ENCODE measurements at places on chromosomes 7 and 10.

DNA sequence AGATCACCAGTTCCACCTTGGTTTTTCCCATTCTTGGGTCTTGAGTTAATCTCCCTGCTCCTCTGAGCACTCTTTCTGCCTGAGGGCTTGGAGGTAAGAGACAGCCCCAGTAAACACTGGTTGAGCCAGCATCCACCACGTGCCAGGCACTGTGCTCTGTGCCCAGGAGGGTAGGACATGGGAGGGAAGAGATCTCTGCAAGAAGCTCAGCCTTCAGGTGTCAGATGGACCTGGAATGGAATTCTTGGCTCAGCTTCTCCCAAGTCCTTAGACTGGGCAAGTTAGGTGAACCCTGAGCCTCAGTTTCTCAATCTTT, 2.5 kb downstream of the ZYX start:
- no peak for DNase-seq

DNA sequence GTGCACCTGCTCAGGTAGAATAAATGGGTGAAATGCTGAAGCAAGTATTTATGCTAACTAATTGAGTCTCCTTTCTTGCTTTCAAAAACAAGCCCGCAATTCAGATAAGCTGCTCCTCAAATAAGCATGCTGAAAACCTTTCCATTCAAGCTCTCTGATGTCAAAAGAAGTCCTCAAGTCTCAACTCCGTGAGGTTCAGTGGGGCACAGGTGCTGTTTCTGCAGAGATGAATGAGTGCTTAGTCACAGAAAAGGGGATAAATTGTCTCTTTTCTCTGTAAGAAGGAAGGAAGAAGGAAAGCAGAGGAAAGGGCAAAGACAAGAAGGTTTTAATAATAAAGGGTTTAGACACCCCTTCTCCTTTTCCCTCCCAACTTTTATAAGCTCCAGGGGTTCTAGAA, 229.8 kb upstream of the NPY start:
- DNase-seq, result no peak

- DNase-seq, result no peak
Measured at GRCh38 chr10:131736321-131736980, 164.4 kb upstream of the PPP2R2D start.

DNA sequence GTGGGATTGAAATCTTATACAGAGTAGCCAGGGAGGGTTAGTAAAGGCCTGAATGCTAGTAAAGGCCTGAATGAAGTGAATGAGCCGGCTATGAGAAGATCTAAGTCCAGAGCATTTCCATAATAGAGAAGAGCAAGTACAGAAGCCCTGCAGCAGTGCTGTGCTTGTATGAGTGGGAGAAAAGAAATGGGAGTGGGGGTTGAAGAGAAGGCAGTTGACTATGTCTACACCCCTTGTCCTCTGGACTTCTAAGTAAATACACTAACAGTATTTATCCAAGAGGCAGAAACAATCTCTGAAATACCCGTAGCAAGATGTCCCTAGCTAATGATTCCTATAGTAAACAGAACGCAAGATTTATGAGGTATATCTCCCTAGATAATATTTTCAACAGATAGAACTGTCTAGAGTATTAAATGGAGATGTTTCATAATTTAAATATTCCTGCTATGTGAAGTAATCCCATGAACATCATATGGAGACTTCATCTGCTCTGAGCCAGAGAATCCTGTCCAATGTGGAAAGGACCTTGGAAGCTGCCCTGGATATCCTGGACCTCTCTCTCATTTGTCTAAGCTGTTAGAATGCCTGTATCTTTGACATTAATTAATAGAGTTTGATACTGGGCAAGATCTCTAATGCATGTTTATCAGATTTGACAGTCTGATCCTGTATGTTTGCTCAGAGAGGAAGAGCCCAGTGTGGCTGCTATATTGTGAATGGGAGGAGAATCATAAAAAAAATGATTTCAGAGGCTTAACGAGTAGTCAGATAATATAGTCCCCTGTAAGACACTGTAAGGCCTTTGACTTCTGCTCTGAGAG, 171.6 kb downstream of the LRRN3 start:
- DNase-seq, result no peak

GRCh38 chr10:63702092-63702491, 180.9 kb downstream of the REEP3 start:
- no peak for DNase-seq

GRCh38 chr10:5484205-5484604, 15.2 kb downstream of the CALML5 start:
- no peak for DNase-seq

DNA sequence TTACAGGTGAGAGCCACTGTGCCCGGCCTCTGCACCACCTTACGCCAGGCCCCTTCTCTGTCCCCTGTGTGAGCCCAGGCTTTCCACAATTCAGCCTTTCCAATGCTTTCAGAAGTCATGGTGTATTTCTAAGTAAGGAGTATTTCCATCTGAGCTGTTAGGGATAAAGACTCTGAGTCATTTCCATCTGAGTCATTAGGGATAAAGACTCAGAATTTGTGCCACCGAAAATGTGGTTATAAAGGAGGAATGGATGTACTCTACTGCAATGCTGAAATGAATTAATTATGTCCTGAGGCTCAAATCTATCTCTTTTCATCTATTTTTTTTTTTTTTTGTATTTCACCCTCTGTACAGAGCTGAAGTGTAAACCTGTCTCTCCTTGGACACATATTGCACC, 84.0 kb downstream of the GATA3 start:
- no peak for DNase-seq

Measured in stimulated activated CD8-positive, alpha-beta memory T cell treated with anti-CD3 and anti-CD28 coated beads, Interleukin-7, amount 100 ng/mL, for 4 hours (primary cell).